Spinal cord (tissue), 10 donors: ENCODE measurements at places on chromosomes 2 and 18. TPM values are rescaled to one million over a fixed set of nuclear protein-coding genes. Genes with fewer than 3 reads are reported as not detected.

Gene CREG2
- total RNA-seq, result 48.5 TPM

Gene TEX44
- total RNA-seq, result not detected

Gene CGREF1
- 19.0 TPM for total RNA-seq

Gene GPR45
- total RNA-seq, result 0.99 TPM

Gene PLGLB2
- total RNA-seq, result 2.5 TPM

Gene PDE11A
- 1.9 TPM for total RNA-seq

Gene CD207
- total RNA-seq, result 0.06 TPM
